Stimulated activated CD4-positive, alpha-beta T cell treated with anti-CD3 and anti-CD28 coated beads, TNF-alpha, amount 100 ng/mL, for 48 hours (primary cell): ENCODE measurements at places on chromosomes 12 and 14.

GRCh38 chr12:49621651-49622500 is 1.5 kb upstream of the PRPF40B start:
- no peak for DNase-seq

- no peak for DNase-seq
These were observed 9.2 kb downstream of the NIN start for GRCh38 chr14:50821510-50822464.

GRCh38 chr14:103724116-103724515 is 8.5 kb downstream of the ZFYVE21 start:
- no peak for DNase-seq

GRCh38 chr12:34526946-34527345 is 504.6 kb downstream of the ALG10 start:
- DNase-seq, result no peak

- no peak for DNase-seq
These were observed 185.5 kb upstream of the ATP2B1 start for GRCh38 chr12:89893972-89894706.

DNA sequence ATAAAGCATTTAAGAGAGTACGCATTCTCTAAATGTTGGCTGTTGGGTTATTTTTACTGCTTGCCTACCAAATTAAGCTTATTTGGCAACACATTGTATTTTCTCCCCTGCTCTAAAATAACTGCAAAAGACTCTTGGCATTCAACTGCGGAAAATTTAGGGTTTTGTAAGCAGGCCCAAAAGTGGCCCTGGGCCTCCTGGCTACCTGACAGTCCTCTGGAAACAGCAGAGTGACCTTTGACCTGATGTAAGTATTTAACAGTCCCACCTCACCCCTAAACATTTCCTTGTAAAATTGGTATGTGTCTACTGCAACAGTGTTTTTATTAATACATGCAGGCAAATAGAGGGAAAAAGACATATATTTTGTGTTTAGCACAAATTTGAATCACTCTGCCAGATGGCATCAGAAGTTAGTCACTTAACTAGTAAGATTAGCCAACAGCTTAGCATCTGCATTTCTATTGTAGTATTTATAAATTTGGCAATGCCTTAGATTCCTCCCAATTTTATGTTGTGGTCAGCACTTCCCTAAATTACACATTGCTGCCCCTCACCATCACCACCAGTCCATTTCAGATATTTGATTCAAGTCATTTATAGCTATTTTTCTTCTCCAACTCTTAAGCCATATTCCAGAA is 11.2 kb downstream of the LLPH start:
- no peak for DNase-seq

GRCh38 chr14:64828071-64828470 is 51.6 kb downstream of the SPTB start:
- DNase-seq, result no peak

DNA sequence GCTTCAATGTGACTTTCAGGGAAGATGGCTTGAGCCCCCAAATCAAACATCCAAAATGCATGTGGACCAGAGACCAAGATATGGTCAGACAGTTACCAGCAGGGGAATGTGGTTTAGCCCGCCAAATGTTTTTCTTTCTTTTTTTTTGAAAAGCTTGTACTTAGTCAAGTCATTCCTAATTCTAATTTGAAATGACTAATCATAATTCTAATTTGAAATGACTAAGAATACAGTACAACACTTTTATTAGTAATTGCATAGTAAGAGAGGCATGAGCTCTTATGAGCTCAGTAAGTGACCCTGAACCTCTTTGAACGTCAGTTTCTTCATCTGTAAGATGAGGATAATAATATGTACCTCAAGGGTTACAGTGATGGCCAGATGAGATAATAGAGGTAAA is 72.4 kb downstream of the HECTD4 start:
- DNase-seq, result no peak

GRCh38 chr12:76504606-76505005 is 55.0 kb downstream of the OSBPL8 start:
- no peak for DNase-seq

- no peak for DNase-seq
These were observed 594 bp upstream of the CEP170B start for GRCh38 chr14:104864267-104865080.

- DNase-seq, result no peak
These were observed 608.4 kb upstream of the FOXG1 start for GRCh38 chr14:28157887-28158791.

DNA sequence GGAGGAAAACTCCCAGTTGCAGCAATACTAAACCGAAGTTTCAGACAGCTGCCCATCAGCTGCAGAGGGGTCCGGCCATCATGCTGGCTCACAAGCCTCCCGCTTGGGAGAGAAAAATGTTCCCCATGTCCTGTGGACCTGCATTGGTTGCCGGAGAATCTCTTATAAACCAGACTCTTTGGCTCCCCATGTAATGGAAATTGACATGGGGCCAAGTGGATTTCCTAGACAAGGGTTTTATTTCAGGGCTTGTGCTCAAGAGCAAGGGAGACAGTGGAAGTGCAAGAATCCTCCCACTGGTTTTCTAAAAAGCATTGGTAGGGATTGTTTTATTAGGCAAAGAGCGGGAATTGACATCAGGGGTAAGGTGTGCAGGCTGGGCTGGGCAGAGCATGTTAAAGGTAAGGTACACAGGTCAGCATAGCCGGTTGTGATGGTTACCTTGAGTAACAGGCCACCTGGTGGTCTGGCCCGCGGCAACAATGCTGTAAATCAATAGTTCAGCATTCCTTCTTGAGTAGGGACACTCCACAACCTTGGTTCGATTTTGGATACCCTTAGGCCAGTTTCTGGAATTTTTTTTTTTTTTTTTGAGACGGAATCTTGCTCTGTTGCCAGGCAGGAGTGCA is 135.4 kb downstream of the UNC79 start:
- DNase-seq, result no peak

- DNase-seq, result peak; percentile 60
These were observed 1.2 kb upstream of the SCAF11 start for GRCh38 chr12:45991284-45992249.

GRCh38 chr12:65019696-65020234 is 101.3 kb downstream of the WIF1 start:
- DNase-seq, result no peak

- no peak for DNase-seq
These were observed 59.2 kb downstream of the AACS start for GRCh38 chr12:125124320-125124966.

GRCh38 chr12:124087266-124088051 is 114.4 kb downstream of the ZNF664 start:
- no peak for DNase-seq

DNA sequence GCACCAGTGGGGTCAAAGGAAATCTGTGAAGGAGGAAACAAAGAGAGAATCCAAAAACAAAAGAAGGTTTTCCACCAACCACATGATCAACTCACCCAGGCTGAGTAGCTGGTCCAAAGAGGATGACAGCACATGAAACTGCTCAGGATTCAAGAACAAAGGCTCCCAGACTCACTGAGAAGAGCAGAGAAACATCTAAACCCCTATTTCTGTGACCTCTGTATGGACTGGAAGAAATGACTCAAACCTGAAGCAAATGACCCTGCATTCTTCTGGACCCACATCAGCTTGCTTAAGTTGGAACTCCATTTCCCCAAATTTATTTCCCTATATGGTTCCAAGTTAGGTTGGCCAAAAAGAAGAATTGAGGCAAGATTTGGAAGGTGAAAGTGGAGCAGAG is 26.3 kb downstream of the TC2N start:
- DNase-seq, result no peak

DNA sequence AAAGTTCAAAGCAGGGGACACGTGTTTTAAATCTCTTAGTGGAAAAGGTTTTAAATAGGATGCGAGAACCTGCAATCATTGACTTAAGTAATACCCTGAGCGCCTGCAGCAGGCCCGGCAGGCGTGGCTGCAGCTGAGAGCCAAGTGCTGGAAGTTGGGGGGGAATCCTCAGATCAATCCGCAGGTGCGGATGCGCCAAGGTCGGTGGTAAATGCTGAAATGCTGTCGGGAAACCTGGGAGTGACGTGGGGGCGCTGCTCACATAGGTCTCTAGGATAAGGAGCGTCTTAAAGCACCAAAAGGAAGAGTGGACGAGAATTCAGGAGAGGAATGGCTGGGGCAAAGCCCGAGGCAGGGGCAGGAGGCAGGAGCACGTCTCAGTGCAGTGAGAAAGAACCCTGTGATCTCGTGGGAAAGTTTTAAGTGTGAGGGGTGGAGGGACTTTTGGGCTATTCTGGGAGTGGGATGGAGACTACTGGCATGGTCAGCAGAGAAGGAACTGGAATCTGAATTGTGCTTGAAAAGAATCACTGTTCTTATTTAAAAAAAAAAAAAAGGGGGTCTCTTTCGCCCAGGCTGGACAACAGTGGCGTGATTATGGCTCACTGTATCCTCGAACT is 883 bp upstream of the CDCA4 start:
- DNase-seq, result peak; percentile 19

DNA sequence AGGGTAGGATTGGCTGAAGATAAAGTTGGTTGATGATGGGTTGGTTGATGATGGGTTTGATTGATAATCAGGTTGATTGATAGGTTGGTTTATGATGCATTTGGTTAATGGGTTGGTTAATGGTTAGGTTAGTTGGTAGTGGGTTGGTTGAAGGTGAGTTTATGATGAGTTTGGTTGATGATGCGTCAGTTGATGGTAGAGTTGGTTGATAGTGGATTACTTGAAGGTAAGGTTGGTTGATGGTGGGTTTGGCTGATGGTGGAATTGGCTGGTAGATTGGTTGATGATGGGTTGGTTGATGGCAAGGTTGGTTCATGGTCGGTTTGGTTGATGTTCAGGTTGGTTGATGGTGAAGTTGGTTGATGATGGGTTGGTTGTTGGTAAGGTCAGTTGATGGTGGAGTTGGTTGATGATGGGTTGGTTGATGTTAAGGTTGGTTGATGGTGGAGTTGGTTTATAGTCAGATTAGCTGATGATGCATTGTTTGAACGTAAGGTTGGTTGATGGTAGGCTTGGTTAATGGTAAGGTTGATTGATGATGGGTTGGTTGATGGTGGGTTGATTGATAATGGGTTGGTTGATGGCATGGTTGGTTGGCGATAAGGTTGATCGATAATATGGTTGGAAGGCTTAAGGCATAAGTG is 146.4 kb downstream of the ADGRD1 start:
- DNase-seq, result no peak

DNA sequence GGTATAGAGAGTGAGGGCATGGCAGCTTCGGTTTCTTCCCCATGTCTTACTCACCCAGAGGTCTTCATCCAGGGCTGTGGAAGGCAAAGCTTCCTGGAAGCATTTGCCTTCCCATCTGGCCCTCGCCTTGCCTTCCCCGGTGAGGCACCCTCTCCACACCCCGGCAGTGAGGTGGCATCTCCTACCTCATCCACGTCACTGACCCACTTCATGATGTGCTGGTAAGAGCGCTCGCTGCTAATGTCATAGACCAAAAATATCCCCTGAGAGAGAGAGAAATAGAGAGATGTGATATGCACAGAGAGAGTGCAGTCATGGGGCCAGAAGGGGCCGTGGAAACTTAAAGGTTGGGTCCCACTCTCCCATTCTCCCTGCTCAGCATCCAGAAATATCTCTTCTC is 8.3 kb upstream of the GPX2 start:
- DNase-seq, result no peak

DNA sequence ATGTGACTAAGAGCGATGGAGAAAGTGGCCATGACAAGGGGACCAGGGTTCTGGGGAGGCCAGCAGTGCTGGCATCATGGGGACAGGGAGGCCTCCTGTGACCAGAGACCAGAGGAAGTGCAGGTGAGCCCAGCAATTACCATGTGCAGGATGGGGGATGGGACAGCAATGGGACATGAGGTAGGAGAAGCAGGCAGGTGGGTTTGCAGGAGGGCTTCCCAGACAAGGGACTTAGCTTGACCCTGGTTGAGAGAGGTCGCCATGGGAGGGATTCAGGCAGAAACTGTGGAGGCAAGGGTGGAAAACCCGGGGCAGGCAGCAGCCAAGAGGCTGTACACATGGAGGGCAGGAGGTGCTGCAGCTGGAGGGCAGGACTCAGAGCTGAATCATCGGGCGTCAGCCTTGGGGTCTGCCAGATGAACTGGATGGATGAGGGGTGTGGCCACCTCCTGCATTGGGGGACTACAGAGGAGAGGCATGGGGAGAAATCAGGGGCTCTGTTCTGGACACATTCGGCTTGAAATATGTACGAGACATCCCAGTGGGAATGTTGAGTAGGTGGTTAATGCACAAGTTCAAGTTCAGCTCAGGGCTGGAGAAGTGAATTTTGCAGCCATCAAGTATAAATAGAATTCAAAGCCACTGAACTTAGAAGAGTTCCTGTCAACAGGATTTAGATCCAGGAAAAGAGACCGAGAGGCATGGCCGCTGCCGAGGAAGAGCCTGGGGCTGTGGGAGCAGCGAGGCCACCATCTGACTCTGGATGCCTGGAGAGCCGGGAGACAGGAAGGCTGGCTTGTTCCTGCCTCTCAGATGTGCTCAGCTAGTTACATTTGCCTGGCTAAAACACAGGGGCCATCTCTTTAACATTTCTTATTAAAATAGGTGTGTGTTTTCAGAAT is 36.6 kb downstream of the SFSWAP start:
- no peak for DNase-seq

- DNase-seq, result no peak
These were observed 85.5 kb downstream of the CPSF2 start for GRCh38 chr14:92207012-92207927.

GRCh38 chr14:50319293-50319692 is 7.2 kb downstream of the DMAC2L start:
- no peak for DNase-seq

GRCh38 chr14:95069547-95069946 is 87.8 kb downstream of the DICER1 start:
- no peak for DNase-seq

DNA sequence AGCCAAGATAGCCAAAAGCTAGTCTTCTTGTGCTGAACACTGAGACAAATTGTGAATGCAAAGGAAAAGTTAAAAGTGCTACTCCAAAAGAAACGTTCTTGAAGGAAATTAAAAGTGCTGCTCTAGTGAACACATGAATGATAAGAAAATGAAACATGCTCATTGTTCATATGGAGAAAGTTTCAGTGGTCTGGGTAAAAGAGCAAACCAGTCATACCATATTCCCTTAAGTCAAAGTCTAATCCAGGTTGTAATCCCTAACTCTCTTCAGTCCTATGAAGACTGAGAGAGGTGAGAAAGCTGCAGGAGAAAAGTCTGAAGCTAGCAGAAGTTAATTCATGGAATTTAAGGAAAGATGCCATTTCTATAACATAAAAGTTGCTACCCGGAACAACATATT is 121.5 kb downstream of the MNAT1 start:
- DNase-seq, result no peak

DNA sequence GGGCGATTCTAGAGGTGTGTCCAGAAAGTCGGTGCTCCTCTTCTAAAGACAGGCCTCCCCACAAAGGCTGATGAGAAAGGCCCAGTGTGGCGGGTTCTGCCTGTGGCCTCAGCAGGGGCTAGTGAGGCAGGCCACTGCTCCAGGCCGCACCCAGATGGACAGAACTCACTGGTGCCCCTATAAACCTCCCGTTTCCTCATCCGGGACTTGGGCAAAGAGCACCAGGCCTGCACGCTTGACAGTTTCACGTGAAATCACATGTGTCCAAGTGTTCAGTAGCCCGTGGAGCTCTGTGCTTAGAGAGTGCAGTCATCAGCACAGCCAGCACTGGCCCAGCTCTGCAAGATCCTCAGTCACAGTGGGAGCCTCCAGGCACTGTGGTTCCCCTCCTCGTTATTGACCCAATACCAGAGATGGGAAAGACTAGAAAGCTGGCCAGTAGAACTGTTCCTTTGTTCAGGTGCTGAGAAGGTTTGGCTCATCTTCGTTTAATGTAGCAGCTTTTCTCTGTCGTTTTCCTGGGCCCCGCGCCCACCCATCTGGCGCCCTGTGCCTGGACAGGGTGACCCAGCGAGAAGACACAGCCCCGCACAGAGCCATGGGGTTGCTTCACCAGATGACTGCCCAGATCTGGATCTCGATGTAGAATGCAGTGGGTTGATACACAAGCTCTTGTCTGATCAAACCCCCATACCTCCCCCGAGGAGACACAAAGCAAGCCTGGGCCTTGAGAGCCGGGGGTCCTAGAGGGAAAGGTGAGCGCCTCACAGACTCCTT is 26.3 kb downstream of the IL31 start:
- no peak for DNase-seq
